NCI-H69 (cell line): ENCODE measurements at places on chromosomes 3 and 15.

- DNase-seq: no peak
These were observed 1655.6 kb downstream of the SI start for GRCh38 chr3:163422671-163423070.

DNA sequence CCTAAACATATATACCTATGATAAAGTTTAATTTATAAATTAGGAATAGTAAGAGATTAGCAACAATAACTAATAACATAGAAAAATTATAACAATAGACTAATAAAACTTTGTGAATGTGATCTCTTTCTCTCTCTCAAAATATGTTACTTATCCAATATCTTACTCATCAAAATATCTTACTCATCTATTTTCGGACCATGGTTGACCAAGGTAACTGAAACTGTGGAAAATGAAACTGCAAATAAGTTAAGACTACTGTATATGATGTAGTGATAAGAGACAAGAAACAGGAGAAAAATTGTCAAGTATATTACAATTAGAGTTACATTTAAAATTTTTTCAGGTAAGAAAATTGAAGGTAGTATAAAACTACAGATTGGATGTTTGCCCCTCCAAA, 19.2 kb downstream of the MAP3K13 start:
- no peak for DNase-seq

DNA sequence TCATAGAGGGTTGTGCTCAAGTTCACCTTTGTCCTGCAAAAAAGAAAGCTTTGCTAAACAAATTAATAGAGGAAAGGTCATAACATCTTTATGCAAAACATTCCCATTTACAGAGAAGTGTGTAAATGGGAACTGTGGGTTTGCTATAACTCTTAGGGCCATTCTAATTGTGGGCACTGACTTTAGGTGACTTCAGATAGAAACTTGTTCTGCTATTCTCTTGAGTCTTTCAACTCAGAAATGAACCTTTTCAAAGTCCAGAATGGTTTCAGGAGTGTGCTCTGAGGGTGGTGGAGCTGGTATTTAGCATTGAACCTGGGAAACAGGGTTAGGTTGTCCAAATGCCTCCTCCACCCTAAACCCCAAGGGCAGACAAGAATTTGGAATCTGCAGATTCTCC, 34.0 kb downstream of the SPTSSB start:
- no peak for DNase-seq

GRCh38 chr15:42908538-42908937, 12.0 kb downstream of the TTBK2 start:
- DNase-seq: no peak

GRCh38 chr3:47899495-47900108, 96.7 kb downstream of the DHX30 start:
- no peak for DNase-seq

- peak; percentile 16 for DNase-seq
These were observed 88.9 kb downstream of the ITPR1 start for GRCh38 chr3:4581920-4582611.

DNA sequence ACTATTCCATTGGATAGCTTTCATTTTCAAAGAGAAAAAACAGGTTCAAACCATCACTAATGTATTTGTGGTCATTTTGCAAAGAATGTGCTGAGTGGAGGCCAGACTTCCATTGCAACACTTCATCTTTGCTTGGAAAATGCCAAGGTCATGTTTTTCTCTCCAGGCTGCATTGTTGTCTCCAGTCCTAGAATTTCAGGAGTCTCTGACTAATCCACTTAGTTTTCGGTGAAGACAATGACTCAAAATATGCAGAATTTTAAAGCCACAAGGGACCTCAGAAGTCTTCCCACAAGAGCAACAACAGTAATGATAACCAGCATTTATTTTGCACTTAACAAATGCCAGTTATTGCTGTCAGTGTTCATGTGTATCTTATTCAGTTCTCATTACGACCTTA, 277.0 kb downstream of the RYR3 start:
- DNase-seq: no peak

DNA sequence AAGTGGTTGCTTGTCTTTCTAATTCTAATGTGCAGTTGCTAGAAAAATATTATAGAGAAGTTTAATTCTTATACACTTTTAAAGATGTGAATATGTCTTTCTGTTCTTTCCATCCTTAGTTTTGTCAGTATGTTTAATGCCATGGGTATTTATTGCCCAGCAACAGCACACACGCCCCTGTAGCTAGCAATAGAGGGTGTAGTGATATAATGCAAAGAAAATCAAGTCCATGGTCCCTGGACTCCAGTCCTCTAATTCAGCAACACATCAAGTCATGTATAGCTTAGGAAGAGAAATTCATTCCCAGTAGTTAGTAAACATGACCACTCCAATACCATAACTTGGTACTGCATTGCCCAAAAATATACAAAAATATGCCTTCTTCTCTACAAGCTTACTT, 292.4 kb upstream of the NR2F2 start:
- no peak for DNase-seq

DNA sequence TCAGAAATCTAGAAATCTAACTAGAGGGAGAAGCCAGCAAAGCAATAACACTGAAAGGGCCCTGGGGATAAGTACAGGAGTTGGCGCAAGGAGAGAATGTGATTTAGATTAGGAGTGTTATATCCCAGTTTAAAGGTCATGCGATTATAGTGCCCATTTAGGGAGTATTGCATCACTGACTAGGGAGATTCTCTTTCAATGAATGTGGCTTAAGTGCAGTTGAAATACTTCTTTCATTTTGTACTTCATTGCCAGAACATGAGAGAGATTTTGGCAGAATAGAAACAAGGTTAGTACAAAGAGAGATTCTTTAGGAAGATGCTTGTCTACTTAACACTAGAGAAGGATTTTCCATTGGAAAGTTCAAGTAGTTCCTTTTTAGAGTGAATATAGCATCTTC, 13.9 kb downstream of the ROBO2 start:
- DNase-seq: peak; percentile 63

- peak; percentile 2 for DNase-seq
These were observed 178.6 kb upstream of the CCDC54 start for GRCh38 chr3:107198581-107199181.

DNA sequence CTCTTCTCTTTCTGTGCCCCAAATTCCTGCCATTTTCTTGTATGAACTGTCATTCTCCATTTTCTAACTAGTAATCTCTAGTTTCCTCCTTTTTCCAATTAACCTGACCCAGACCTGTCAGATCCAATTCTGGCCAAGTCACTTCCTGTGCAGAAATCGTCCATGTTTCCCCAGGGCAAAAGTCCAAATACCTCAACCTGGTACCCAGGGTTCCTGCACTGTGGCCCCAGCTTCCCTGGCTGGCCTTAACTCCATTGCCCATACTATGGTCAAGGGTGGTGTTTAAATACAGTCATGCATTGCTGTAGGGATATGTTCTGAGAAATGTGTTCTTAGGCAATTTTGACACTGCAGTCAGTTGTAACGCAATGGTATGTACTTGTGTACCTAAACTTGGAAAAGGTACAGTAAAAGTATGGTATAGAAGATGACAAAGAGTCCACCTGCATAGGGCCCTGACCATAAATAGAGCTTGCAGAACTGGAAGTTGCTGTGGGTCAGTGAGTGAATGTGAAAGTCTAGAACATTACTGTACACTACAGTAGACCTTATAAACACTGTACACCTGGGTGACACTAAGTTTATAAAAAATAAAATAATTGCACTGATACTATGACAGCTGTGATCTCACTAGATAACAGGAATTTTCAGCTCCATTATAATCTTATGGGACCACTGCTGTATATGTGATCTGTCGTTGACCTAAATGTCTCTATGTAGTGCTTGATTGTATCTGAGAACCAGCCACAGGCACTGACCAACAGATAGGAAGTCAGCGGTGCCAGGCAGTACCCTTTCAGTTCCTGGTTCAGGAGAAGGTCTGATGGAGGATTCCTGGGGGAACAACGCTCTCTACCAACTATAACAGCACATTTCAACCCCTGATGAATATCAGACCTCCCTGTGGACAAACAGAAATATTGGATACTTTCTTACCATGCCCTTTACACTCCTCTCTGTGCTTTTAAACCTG, 336.1 kb upstream of the PROK2 start:
- DNase-seq: no peak

DNA sequence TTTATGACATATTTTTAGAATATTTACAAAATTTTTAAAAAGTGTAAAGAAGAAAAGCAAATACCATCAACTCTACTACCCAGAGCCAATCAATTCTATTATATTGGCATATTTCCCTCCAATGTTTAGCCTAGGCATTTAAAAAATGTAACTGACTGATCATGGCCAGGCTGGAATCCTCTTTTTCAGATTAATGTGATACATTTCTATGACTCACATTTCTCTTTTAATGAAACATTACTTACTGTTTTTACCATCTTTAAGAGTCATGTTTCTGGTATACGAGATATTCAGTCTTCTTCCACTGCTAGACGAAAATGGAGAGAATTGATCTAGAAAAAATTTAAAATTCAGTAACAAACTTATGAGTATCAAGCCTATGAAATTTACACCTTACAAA, 53.4 kb upstream of the DCUN1D1 start:
- DNase-seq: no peak

DNA sequence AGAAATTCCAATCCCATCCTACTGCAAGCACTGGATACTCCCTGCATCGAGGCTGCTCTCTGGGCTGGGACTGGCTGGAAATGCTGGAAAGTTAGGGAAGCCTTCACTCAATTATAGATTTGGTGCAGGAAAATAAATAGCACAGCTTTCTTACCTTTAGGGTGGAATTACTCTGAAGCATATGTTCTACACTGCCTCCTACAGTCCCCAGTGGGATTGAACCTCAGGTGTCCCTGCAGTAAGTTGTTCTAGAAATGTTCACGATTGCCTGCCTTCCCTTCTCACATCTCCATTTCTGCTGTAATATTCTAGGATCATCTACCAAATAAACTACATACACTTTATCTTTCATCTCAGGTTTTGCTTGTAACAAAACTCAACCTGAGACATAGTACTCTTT, 536.7 kb upstream of the LMCD1 start:
- peak; percentile 8 for DNase-seq

DNA sequence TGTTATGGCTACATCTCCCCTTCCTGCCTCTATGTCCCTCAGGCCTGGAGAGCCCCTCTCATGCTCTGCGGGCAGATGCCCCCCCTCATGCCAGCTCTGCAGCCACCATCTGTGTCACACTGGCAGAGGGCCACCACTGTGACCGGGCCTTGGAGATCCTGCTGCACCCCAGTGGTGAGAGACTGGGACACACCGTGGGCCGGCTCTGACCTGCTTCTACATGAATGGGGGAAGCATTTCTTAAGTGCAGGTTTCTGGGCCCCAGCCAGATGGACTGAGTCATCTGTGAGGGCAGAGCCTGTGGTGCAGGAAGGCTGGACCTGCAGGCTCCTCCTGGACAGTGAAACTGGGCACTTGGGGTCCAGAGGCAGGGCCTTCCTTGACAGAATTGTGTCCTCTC, 4.8 kb downstream of the VWA5B2 start:
- peak; percentile 75 for DNase-seq

GRCh38 chr3:186308549-186308948, 53.5 kb downstream of the DGKG start:
- DNase-seq: no peak

DNA sequence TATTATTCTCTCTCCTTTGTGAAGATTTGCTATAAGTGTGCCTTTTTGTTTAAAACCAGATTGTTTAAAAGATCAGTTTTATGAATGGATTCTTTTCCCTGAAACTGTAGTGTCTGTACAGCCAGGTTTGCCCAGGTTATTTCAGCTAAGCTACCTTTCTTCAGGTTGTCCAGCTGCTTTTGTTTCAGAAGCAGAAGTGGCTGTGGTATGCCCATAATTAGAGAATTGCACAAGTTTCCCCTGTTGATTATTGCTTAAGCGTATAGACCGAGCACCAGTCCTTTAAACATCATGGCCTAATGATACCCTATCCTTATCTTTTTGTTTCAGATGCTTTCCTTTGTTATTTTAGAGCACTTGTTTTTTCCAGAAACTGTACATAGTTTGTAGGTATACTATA, 10.2 kb downstream of the ASB7 start:
- DNase-seq: no peak

- no peak for DNase-seq
These were observed 95.3 kb downstream of the IGF2BP2 start for GRCh38 chr3:185729337-185730055.

- DNase-seq: no peak
These were observed 1107.5 kb downstream of the TUSC7 start for GRCh38 chr3:117817103-117817502.

DNA sequence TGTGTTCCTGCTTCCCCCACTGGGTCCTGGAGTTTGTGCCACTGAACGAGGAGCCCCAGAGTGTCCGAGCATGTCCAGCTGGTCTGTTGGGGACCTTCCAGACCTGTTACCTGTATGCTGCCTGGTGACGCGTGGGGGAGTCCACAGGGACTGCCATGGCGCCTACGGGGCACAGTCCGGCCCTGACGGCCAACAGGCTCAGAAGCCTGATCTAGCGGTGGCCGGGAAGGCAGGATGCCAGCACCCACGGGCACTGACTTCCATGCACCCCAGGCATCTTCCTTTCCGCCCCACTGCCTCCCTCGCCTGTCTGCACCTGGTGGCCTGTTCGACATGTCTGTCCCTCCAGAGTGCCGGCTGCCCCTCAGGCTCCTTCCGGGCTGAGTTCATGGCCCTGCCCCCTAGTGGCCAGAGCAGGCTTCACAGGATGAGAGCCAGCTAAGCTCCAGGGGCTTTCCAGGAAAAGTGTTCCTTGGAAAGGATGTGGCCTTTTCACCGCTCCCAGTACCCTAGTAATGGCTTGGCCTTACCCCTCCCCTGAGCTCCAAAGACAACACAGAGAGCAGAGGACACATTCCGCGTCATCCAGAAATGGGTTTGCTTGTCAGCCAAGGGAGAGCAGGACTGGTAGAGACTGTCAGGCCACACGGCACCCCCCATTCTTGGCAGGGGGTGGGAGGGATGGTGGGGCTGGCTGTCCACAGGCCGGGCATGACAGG, 35.7 kb downstream of the NGRN start:
- DNase-seq: peak; percentile 73

DNA sequence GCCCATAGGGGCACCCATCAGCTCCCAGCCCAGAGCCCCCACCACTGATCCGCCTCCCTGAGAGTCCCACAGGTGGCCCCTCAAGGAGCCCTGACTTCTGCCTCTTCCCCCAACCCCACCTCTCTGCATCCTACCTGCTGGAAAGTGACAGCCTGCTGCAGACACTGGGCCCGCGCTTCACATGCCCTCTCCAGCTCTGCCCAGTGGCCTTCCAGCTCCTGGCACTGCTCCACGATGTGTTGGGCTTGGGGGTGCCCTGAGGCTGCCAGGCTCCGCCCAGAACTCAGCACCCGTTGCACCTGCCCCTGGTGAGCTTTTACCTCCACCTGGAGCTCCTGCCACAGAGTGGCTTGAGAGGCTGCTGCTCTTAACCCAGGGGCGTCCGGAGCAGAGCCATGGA, 20.1 kb downstream of the SPTBN5 start:
- DNase-seq: peak; percentile 48

GRCh38 chr3:111238885-111239284, 167.3 kb downstream of the NECTIN3 start:
- no peak for DNase-seq

GRCh38 chr3:190220362-190220761, 99.7 kb upstream of the P3H2 start:
- no peak for DNase-seq

- no peak for DNase-seq
These were observed 120.7 kb upstream of the TOPAZ1 start for GRCh38 chr3:44120721-44121582.

- no peak for DNase-seq
These were observed 50.6 kb upstream of the NMNAT3 start for GRCh38 chr3:139728414-139728813.

GRCh38 chr15:77546050-77546501, 86.6 kb downstream of the LINGO1 start:
- peak; percentile 17 for DNase-seq

- no peak for DNase-seq
These were observed 137.2 kb upstream of the CBLB start for GRCh38 chr3:106006001-106006400.

GRCh38 chr3:135918600-135918999, 46.9 kb upstream of the PPP2R3A start:
- DNase-seq: no peak
